ENCODE measurements at places on chromosomes 11 and 22.

GRCh38 chr22:46478083-46478551 is 59.3 kb downstream of the CELSR1 start:
- DNase-seq: no peak

GRCh38 chr11:109112261-109112660 is 309.7 kb upstream of the C11orf87 start:
- DNase-seq: no peak

DNA sequence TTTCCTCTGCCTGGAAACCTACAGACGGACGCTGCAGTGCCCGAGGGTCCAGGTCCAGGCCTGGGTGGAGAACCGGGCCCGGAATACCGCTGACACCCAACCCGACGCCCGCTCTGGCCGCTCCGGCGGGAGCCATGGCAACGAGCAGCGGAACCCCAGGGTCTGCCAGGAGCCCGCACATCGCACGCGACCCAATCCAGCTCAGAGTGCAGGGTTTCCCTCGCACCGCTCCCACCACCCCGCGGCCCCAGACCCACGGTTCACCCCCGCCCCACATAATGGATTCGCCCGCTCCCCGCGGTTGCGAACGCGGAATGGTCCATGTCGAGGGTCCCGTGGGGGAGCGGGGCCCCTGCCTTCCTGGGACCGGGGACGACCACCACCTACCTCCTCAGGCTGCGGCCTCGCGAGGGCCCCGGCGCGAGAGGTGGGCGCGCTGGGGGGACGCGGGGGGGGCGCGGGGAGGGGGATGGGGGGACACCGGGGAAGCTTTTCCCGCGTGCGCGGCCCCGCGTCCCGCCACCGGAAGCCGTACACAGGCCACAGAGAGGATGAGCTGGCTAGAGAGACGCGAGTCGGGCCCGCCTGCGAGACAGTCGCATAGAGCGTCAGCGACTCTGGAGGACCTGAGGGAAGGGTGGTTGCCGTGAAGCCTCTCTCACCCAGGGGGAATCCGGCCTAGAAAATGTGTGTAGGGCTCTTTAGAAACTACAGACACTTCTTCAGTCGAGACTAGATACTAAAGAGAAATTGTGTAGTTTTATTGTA is at the start of gene SSRP1:
Gene SSRP1 (minus strand): TSS at position 550 of the 768 bp plus-strand sequence. CDS start 771 bp downstream, outside the sequence.
- DNase-seq: peak; percentile 86

- DNase-seq: no peak
Observed at GRCh38 chr11:33211153-33211552, 46.0 kb upstream of the HIPK3 start.

GRCh38 chr22:46660604-46661201 is 40.5 kb downstream of the GRAMD4 start:
- DNase-seq: no peak

DNA sequence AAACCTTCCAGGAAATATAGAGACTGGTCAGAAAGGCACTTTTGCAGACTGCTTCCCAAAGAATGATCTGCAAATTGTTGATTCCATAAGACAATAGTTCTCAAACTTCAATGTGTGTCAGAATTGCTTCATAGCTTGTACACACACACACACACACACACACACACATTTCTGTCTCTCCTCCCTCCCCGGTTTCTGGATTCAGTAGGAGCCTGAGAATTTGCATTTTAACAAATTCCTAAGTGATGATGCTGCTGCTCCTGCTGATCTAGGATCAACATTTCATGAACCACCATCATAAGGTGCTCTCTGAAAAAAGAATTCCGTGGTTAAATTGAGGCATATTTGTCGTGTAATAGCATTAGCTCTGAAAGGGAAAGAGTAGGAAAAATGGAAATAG is 35.3 kb upstream of the FZD4 start:
- DNase-seq: peak; percentile 40

GRCh38 chr22:27335102-27335660 is 466.4 kb downstream of the MN1 start:
- no peak for DNase-seq

DNA sequence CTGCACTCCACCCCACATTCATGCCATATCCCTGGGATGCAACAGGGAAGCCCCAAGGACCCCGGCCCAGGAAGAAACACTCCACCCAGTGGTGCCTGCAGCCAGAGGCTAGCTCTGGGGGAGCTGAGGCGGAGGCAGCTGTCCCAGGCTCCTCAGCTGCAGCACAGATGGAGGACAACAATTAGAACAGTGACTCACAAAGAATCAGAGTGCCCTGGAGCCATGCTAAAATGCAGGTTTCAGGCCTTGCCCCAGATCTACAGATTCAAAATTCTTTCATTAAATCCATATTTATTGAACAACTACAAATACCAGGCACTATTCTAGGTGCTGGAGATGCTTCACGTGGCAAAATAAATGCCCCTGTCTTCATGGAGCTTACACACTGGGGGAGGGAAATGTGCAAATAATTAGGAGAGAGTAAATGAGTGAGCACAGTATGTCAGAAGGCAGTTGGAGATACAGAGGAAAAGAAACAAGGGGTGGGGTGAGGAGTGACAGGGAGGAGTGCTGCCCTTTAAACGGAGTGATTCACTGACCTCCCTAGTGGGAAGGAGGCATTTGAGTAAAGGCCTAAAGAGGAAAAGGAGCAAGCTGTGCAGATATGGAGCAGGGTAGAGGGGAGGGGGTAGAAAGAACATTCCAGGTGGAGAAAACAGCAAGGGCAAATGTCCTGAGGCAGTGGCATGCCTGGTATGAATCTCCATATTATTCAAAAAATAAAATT is 73.3 kb upstream of the CSNK2A3 start:
- DNase-seq: no peak

DNA sequence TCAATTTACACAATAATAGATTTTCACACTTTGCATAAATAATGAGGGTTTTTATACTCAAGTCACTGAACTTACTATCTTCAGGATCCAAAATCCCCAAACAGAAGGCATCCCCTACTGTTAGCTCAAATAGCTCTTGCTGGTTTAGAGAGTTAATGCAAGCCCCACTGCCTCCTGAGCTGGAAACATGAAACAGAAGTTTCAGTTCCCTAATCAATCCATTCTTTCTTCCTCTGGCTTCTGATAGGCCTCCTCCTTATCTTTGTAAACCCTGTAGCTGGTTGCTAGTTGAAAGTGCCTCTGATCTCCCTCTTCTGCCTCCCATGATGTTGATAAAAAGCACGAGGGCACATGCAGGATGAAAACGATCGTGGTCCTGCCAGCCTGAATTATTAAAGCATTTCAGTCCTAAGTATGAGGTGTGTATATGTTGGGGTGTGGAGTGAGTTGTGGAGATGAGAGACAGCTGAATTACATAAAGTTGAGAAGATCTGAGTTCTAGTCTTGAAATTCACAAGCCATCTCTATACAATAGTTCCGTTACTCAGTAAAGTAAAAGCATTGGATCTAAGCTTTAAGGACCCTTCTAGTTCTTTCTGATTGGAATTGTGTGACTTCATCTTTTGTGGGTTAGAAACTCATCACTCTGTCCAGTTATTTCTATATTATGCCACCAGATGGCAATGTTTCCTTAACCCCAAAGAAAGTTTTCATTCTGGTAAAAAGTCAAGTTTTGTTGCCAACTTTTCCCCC is 35.0 kb upstream of the EHF start:
- DNase-seq: no peak

- DNase-seq: no peak
Observed at GRCh38 chr11:62895501-62895900, 14.8 kb downstream of the SLC3A2 start.

DNA sequence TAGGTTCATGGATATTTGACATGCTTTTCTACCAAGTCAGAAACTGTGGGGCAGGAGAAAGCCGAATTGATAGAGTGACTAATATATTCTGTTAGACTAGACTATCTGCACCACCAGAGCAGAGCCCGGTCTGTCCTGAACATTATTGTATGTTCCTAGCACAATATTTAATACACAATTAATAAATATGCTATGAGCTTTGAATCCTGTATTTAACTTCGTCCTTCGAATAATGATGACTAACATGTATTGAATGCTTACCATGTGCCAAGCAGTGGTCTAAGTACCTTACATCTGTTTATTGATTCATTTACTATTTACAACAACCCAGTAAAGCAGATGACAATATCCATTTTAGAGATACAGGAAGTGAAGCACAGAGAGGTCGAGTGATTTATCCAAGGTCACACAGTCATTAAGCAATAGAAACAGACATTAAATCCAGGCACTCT is 44.8 kb upstream of the ANO3 start:
- DNase-seq: no peak

- DNase-seq: no peak
Observed at GRCh38 chr11:34926831-34927132, 10.4 kb downstream of the PDHX start.

DNA sequence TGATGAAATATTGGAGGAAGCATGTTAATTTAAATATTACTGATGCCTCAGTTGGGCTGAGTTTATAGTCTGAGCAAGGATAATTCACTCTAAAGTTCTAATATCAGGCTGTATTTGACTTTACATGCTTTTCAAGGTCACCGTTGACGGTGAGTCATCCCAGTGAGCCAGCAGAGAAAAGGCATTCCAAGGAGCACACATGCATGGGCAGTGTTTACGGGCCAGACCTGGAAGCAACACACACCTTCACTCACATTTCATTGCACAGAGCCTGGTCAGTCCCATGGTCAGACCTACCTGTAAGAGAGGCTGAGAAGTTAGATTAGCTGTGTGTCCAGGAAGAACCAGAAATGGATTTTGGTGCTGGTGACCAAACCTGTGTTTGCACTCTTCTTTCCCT is 53.5 kb downstream of the COMMD9 start:
- DNase-seq: no peak

- DNase-seq: no peak
Observed at GRCh38 chr11:60750911-60751310, 5.8 kb upstream of the MS4A15 start.

- DNase-seq: peak; percentile 86
Observed at GRCh38 chr11:8813658-8814057, 97.3 kb upstream of the AKIP1 start.

DNA sequence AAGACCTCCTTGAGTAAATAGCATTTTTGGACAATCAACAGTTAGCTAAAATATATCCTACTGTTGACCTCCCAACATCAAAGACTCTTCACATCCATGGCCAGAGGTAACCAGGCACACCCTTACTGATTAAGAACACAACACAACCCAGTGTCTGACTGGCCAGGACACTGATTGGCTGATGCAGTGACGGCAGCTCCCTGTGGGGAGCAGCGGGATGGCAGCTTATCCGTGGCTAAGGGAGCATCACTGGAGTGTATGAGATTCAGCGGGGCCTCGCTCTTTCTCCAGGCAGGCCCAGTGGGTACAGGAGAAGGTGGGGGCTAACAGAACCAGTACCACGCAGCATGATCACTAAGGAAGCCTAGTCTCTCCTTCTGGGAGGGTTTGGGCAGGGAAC is 10.3 kb upstream of the IL2RB start:
- DNase-seq: no peak

DNA sequence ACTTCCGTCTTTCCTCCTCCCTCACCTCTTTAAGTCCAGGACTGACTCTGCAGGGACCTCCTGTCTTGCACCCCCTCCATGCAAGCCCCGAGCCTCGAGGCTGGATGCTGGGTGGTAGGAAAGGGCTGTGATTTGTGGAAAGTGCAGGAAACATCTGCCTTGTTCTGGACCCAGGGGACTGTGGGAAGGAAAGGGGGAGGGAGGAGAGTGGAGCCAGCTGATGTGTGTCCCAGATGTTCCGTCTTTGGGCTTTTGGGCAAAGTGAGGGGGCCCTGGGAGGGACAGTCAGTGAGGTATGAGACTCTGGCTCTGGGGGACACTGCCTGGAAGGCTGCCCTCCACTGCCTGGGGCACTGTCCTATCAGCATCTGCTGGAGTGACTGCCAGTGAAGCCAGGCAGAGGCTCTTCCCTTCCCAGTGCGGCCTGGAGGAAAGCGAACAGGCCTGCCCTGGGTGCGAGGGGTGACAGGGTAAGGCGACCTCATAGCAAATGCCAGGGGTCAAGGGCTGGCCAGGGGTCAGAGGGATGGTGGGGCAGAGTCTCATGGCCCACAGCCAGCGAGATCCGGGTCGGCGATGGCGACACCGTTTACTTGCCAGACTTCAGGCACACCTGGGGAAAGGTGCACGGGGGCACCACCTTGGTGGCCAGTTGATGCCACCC is 1.7 kb downstream of the MRGPRD start:
- no peak for DNase-seq

DNA sequence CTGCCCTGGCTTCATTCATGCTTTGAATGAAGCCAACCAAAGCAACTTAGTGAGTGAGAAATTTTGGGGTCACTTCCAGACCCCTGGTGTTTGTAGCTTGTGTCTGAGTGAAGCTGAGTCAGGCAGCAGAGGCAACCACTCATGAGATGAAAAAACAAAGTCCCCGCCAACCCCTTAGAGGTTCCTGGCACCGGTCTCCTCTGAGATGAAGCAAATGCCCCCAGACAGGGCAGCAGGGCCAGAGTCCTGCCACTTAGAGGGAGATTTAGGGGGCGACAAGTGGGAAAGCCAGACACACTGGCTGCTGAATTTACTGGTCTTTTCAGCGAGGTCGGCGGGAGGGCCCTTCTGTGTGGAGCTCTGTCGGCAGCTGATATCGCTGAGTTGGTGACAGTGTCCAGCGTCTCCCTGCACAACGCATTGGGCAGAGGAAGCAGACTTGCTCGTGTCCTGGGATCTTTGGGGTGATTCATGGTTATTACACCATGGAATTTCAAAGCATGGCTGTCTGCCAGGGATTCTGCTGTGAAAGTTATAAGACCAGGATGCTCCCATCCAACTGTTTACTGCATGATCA is 482.6 kb downstream of the MIAT start:
- DNase-seq: peak; percentile 23

DNA sequence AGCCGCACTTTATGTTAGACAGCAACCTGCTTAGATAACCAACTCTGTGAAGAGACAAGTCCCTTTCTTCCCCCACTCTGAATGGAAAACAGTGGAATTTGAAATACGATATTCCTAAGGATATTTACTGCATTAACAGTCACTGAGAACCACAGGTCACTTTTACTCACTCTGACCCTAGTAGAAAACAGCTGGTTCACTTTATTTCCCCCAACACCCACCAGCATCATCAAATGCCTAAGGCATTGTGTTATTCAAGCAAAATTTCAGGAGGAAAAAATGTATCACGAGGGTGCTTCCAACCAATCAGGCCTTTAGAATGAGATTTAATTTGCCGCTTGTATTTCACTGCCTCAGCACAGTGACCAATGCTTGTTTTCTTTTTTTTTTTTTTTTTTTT is 1134.1 kb upstream of the CCDC90B start:
- no peak for DNase-seq

GRCh38 chr11:80007616-80008015 is 566.8 kb upstream of the TENM4 start:
- no peak for DNase-seq

DNA sequence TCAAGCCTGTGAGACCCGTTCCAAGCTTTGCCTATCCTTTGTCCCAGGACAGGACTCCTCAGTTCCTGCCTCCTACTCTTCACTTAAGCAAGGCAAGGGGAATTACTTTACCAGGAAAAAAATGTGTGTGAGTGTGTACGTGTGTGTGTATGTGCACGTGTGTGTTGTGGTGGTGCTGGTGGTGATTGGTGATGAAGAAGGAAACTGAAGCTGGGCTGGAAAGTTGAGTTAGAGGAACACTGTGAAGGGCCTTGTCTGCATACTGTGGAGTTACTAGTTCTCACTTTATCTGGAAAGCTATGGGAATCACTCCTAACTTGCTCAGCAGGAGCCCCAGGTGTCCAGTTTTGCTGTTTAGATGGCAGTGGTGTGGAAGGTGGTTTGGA is 378 bp downstream of the OR51D1 start:
- no peak for DNase-seq

- DNase-seq: no peak
Observed at GRCh38 chr22:23059284-23059948, 10.9 kb upstream of the GNAZ start.

- DNase-seq: no peak
Observed at GRCh38 chr11:3810951-3811350, 2.6 kb downstream of the PGAP2 start.
